Activated CD4-positive, alpha-beta T cell treated with anti-CD3 and anti-CD28 coated beads, Interleukin-2, amount 50 U/mL, for 1 hour (primary cell): ENCODE measurements at places on chromosomes 2 and 18.

GRCh38 chr2:26503231-26503880, 25.4 kb upstream of the OTOF start:
- DNase-seq, result peak; percentile 75

DNA sequence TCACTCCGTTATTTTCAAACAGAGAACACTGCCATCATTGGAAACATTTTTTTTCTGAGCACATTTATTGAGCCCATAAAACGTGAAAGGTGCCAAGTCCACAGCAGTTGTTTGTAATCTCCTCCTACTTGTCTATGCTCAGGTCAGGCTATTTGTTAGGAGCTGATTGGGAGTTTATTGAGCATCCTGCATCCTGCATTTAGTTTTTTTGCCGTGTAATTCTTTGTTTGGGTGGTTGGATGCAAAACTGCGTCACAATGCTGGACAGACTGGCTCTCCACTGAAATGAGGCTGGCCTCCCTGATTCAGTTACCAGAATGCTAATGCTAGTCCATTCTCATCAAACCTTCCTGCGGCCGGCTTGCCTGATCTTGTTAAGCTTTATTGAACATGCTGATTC, 71.4 kb downstream of the RAPGEF4 start:
- no peak for DNase-seq

DNA sequence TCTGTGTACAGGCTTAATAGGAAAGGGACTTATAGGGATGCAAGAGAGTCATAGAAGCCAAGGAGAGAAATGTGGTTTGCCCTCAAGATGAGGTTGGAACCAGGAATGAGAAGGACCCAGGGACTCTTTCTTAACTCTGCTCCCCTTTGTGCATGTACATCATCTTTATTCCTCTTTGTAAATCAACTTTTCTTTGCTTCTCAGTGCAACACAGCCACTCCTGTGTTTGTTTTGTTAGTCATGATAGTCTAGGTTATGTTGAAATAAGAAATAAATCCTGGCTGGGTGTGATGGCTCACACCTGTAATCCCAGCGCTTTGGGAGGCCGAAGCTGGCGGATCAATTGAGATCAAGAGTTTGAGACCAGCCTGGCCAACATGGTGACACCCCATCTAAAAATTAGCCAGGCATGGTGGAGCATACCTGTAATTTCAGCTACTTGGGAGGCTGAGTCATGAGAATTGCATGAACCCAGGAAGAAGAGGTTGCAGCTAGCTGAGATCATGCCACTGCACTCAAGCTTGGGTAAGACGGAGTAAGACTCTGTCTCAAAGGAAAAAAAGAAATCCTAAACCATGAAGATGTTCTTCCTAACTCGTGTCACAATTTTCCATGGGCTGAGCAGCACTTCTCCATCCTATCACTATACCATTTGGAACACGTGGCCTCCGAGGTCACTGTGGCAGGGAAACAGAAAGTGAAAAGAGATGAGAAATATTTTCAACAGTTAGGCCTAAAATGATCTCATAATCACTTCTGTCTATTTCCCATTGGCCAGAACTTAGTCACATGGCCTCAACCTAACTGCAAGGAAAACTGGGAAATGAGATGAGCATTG, 73.0 kb upstream of the TMEM17 start:
- no peak for DNase-seq

DNA sequence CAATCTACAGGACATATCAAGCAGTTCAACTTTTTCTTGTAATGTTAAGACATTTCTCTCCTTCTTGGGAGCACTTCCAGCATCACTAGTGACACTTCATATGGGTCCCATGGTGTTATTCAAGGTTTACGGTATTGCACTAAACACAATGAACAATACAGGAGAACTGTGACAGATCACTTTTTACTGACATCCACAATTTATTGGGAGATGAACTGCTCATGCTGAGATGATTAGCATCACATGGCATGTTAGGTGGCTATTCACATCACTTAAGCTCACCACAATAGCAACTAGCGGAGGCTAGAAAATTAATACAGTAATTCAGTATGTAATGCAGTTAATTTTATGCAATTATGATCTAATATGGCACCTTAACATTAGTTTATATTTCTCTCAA, 264.4 kb downstream of the ERBB4 start:
- no peak for DNase-seq

- no peak for DNase-seq
Observed at GRCh38 chr2:237482485-237482884, 4.6 kb upstream of the MLPH start.

GRCh38 chr18:2657788-2658458, 2.4 kb downstream of the SMCHD1 start:
- no peak for DNase-seq

GRCh38 chr2:100921685-100922161, 80.4 kb upstream of the RPL31 start:
- no peak for DNase-seq

GRCh38 chr2:231632559-231633142, 40.0 kb downstream of the TEX44 start:
- DNase-seq, result no peak

GRCh38 chr2:198710562-198710961, 747.2 kb downstream of the SATB2 start:
- no peak for DNase-seq

DNA sequence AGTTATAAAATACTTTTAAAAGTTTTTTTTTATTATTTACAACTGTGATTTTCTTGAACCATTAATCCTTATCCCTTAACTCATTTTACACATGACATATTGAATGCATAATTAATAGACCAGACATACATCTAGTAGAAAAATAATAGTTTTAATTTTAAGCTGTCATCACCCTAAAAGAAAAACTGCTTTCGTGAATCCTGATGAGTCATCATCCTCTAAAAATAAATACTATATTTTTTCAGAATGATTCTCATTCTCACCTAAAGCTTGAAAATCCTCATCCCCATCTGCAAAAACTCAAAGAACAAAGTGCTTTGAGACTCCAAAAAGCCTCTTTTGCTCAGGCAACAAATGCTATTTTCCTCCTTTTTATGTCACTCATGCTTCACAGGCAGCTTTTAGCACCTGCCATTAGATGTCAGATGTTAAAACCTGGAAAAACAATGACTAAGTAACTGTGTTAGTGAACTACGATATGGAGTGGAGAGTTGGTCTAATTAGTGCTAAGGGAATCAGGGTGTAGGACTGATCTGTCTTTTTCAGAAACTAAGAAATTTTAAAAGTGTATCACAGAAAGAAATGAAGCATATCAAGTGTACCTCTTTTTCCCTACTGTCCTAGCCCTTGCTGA, 297.6 kb downstream of the TMX3 start:
- no peak for DNase-seq

DNA sequence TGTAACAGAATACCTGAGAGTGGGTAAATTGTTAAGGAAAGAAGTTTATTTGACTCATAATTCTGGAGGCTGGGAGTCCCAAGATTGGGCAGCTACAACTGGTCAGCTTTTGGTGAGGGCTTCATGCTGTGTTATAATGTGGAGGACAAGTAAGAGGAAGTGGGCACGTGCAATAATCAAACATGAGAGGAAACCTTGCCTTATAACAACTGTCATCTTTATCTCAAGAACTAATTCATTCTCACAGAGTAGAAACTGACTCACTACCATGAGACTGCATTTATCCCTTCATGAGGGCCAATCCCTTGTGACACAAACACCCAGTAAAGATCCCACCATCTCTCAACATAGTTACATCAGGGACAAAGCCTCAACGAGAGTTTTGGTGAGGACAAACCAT, 318.1 kb upstream of the NT5C1B start:
- DNase-seq, result no peak

- no peak for DNase-seq
Observed at GRCh38 chr18:28494151-28494550, 317.2 kb upstream of the CDH2 start.

GRCh38 chr2:113200736-113201490, 27.1 kb downstream of the PSD4 start:
- no peak for DNase-seq

- DNase-seq, result peak; percentile 77
Observed at GRCh38 chr2:43136876-43137275, 89.5 kb downstream of the ZFP36L2 start.

- no peak for DNase-seq
Observed at GRCh38 chr2:8547284-8548064, 134.4 kb upstream of the ID2 start.

- no peak for DNase-seq
Observed at GRCh38 chr2:51881673-51882072, 849.7 kb upstream of the NRXN1 start.

DNA sequence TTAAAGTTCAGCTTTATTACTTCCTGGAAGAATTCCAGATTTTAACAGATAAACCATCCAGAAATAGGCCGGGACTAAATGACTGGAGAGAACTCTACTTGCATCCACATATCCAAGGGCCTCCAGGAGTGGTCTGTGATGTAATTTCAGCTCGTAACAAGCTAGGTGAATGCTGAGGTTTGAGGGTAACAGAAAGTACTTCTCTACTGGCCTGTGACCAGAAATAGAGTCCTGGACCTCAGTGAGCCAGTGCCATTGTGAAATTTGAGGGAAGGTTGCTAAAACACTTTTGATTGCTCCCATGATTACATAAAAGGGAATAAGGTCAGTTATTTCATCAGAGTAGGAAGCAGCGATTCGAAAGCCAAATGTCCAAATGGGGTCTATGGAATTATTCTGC, 158.1 kb downstream of the DOCK10 start:
- DNase-seq, result no peak

DNA sequence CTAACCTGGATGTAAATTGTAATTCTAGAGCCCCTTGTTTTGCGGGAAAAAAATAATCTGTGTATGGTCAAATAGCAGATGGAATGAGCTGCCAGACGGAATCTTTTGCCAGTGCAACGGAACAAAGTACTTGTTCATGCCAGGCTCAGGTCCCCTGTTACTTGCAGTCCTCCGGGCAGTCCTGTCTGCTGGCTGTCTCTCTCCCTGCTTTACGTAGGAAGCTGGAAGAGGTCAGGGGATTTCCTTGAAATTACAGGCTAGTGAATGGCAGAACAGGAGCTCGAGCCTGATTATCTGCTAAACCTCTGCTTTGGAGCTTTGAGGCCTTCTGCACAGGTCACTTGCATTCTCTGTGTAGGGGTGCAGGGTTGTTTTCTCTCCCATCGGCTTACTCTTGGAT, 54.8 kb downstream of the LRRFIP1 start:
- no peak for DNase-seq

GRCh38 chr2:57407772-57408201, 638.8 kb upstream of the VRK2 start:
- DNase-seq, result no peak

DNA sequence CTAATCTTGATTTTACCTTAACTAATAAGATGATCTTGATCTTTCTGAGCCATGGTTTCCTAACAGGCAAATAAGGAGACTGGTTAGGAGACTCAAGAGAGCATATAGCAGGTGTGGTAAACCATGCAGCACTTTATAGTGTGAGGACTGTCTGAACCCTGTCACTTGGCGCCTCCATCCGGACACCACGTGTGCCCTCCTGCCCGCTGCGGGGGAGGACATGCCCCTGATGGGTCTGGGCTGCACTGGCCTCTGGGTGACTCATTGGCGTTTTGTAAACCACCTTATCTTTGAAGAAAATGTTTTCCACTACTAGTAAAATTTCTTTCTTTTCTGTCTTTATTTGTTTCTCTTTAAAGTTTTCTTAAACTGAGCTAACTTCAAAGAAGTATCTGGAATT, 131.1 kb downstream of the FMNL2 start:
- DNase-seq, result no peak

GRCh38 chr2:156005531-156005930, 327.0 kb downstream of the NR4A2 start:
- DNase-seq, result no peak

DNA sequence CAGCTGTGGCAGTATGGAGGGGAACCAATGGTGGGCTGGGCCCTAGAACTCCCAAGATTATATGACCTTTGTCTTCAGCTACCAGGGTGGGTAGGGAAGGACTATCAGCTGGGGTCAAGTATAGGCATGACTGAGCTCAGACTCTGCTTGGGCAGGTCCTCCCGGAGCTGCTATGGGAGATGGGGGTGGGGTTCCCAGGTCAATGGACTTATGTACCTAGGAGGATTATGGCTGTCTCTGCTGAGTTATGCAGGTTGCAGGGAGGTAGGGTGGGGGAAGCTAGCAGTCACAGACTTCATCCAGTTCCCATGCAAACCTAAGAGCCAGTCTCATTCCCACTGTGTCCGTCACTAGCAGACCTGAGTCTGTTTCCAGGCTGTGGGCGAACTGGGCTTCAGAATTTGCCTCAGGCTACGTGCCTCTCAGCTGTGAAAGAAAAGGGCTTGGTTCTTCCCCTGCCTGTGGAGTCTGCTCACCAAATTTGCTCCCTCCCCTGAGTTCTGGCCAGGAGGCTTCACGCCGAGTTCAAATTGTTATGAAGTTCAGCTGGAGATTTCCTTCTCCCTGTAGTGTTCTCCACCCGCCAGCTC, 985.8 kb upstream of the NRXN1 start:
- no peak for DNase-seq

GRCh38 chr2:78718024-78718423, 307.5 kb upstream of the REG3G start:
- DNase-seq, result no peak

DNA sequence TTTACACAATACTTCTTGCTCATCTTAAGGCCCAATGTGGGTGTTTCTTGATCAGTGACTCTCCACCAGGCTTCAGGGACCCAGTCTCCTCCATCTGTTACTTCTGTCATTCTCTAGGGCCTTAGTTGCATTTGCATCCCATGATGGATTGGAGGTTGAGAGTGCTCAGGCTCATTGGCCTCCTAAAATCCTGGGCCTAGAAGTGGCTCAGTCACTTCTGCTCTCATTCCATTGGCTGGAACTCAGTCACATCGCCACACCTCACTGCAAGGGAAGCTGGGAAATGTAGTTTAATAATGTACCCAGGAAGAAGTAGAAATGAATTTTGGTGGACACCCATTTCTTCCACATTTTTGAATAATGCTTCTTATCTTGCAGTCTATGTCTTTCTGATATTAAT, 223.5 kb downstream of the HRH4 start:
- DNase-seq, result no peak

- no peak for DNase-seq
Observed at GRCh38 chr2:236785611-236786057, 216.0 kb downstream of the ACKR3 start.

- no peak for DNase-seq
Observed at GRCh38 chr2:97851172-97851571, 137.8 kb downstream of the ZAP70 start.

GRCh38 chr2:113113807-113114206, 13.6 kb upstream of the IL1RN start:
- no peak for DNase-seq

DNA sequence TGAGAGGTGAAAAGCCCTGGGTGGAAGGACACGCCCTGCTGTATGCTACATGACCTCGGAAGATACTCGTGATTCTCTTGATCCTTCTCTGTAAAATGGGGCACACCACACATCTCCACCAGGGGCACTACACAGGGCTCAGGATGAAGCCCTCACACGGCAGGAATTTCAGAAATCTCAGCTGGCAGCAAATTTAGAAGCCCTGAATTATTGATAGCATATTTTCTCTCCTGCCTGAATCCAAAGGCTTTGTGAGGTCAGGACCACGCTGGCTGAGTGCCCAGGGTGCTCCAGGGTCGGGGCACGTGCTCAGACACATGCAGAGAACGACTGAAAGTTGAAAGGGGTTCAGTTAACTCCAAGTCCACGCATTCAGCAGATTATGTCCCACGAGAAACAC, 42.1 kb upstream of the GALR1 start:
- peak; percentile 55 for DNase-seq
